ENCODE measurements at places on chromosomes 16 and 17. TPM values are rescaled to one million over a fixed set of nuclear protein-coding genes. Genes with fewer than 3 reads are reported as not detected.

- DNase-seq, result no peak
Measured at GRCh38 chr17:33765871-33766270, 472.8 kb upstream of the ASIC2 start.

- no peak for DNase-seq
Measured at GRCh38 chr17:77528516-77529327, 388.0 kb downstream of the SEC14L1 start.

Gene ALOX15
- total RNA-seq, result not detected

Gene GRIN2C
- under 0.01 TPM for total RNA-seq

- DNase-seq, result no peak
Measured at GRCh38 chr17:32673964-32674363, 187.2 kb downstream of the CDK5R1 start.

DNA sequence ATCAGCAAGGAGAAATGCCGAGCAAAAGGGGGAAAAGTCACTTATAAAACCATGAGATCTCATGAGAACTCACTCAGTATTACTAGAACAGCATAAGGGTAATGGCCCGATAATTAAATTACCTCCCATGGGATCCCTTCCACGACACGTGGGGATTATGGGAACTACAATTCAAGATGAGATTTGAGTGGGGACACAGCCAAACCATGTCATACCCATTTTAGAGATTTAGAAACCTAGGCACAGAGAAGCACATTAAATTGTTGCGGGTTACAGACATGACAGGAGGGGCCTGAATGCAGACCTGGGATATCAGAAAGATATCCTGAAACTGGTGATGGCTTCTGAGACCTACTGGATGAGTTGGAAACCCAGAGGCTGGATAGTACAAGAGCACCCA lies 20.1 kb downstream of the ARHGAP17 start:
- no peak for DNase-seq

GRCh38 chr16:80580109-80580832 lies 39.5 kb downstream of the DYNLRB2 start:
- peak; percentile 24 for DNase-seq

GRCh38 chr17:35235917-35236316 lies 7.0 kb upstream of the SLFN5 start:
- DNase-seq, result no peak

DNA sequence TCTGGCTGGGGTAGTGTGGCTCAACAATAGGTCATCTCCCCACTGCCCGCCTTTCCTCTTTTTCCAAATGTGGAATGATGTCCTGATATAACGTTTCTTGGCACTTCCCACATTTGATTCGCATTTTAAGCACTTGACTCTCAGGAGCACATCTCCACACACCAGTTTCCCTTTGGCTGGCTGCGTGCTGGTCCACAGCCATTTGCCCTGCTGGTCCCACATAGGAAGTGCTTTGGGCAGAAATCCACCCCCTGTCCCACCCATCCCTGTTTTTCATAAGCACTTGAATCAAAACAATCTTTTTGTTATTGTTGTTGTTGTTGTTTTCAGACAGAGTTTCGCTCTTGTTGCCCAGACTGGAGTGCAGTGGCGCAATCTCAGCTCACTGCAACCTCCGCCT lies 24.0 kb upstream of the TNFRSF13B start:
- DNase-seq, result no peak

DNA sequence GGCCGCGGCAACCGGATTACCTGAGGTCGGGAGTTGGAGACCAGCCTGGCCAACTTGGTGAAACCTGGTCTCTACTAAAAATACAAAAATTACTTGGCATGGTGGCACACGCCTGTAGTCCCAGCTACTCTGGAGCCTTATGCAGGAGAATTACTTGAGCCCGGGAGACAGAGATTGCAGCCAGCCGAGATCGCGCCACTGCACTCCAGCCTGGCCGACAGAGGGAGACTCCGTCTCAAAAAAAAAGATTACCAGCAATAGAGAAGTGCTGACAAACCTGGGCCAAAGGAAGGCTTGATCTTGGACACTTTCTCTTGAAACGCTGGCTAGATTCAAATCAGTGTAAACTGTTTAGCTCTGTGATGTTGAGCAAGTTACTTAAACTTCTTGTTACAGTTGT lies 4.3 kb downstream of the MT1H start:
- peak; percentile 44 for DNase-seq

DNA sequence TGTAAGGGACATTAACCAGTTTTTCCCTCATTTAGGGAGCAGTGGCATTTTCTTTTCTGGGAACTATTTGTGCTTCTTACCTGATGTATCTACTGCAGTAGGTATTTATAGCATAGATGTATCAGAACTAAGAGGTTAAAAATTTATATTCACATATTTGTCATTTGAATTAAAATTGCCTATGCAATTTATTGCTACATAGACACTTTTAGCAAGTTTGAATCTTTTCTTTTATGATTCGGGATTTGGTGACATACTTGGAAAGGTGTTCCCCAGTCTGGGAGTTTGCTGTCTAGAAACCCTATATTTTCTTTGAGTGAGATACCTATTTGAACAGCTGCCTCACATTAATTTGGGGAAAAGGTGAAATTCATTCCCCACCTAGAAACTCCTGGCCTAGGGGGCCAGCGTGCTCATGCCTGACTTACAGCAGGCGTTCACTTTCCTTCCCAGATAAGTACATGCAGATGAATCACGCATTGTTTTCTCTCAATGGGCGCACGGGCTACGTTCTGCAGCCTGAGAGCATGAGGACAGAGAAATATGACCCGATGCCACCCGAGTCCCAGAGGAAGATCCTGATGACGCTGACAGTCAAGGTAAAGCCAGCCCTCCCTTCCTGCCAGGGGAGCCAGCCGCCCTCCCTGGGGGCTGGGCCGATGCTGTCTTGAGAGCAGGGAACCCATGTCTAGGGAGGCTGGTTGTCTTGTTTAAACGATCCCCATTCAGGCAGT lies 73.8 kb downstream of the SDR42E1 start:
- no peak for DNase-seq

Gene TBC1D3G
- total RNA-seq, result not detected

Gene ERCC4
- 43.0 TPM for total RNA-seq

- no peak for DNase-seq
Measured at GRCh38 chr17:57552114-57552624, 192.9 kb downstream of the CCDC182 start.

- peak; percentile 11 for DNase-seq
Measured at GRCh38 chr16:87740441-87740840, 25.3 kb downstream of the KLHDC4 start.

DNA sequence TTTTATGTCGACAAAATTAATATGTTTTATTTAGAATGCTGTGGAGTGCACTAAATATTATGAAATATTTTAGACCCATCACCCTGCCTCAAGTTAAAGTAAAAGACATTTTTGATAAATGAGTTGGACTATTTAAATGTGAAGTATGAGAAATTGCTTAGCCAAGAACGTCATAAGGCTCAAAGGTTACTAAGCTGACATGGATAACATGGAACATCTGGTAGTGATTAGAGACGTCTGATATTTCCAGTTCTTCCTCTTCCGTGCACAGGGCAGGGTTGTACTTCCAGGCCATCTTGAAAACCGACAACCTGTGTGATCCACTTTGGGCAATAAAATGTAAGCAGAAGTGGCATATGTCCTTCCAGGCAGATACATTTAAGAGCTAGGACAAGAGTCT lies 7.2 kb upstream of the CCL8 start:
- DNase-seq, result peak; percentile 90

Gene HYDIN
- total RNA-seq, result 1.5 TPM

DNA sequence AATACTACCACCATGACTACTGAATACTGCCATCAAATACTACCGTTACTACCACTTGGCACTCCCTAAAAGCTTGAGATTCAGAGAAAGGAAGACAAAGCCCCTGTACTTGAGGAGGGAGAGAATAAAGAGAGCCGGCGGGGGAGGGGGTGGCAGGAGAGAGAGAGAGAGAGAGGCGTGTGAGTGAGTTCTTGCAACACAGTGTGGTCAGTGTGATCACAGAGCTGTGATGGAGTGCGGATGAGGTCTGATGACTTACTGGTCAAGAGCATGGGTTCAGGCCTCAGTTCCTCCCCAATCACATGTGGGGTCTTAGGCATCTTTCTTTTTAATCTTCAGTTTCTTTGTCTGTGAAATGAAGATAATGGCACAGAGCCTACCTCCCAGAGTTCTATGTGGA lies 19.2 kb downstream of the PRKCB start:
- DNase-seq, result no peak

- no peak for DNase-seq
Measured at GRCh38 chr17:4073983-4074830, 68.6 kb downstream of the ZZEF1 start.

DNA sequence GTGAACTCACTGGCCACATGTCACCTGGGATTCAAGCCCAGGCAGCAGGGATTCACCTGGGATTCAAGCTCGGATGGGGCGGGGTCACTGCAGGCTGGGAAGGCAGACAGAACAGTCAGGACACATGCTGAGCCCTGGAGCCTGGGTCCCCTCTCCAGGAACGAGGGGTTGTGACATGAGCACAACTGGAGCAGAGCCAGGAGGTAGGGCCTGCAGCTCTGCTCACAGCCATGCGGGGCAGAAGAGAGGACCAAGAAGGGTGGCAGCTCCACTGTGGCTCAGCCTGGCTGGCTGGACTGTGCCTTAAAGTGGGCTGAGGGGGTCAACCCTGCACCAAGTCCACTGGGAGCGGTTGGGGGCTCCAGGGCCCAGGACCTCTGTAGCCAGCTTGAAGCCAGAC lies 150.1 kb downstream of the RAB11FIP4 start:
- no peak for DNase-seq

- peak; percentile 51 for DNase-seq
Measured at GRCh38 chr17:44909681-44910144, 5.6 kb downstream of the GFAP start.

DNA sequence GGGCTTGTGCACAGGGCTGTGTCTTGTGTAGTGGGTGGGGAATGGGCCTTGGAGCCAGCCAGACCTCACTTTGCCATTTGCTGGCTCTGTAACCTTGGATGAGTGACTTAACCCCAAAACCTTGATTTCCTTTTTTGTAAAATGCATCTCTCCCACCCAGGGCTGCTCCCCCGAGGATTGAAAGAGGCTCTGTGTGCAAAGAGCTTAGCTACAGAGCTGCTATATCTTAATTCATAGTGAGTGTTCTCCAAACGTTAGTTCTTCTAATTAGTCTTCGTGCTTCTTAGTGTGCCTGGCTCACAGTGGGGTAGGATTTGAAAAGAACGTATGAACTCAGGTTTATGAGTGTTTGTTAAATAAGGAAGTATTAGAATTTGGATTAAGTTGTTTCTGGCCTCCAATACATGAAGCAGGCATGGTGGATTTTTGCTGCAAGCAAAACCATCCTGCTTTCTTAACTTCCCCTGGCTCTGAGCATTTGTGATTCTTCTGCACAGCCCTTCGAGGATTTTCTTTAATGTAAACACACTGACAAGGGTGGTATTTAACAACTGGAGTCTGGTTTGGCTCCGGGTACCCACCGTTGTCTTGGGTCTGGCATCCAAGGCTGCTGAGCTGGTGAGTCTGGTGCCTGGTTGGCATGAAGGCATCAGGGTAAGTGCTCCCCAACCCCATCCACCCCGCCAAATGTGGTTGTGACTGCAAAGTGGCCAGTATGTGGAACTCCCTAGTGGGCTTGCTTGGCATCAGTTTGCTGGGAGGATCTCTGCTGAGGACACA lies 29.7 kb downstream of the KSR1 start:
- DNase-seq, result no peak

- no peak for DNase-seq
Measured at GRCh38 chr17:79826204-79826680, 13.0 kb downstream of the CBX4 start.

Gene MMP2
- total RNA-seq, result 1,244 TPM

Gene TP53TG3C
- total RNA-seq, result not detected

Measured in fibroblast of the aortic adventitia (primary cell).